ENCODE measurements at places on chromosomes 4 and X.
A peak's percentile ranks its signal among the peaks of the same experiment; 100 is the strongest.

- no peak for DNase-seq
These were observed 1566.9 kb downstream of the STIM2 start for GRCh38 chr4:28427306-28428085.

DNA sequence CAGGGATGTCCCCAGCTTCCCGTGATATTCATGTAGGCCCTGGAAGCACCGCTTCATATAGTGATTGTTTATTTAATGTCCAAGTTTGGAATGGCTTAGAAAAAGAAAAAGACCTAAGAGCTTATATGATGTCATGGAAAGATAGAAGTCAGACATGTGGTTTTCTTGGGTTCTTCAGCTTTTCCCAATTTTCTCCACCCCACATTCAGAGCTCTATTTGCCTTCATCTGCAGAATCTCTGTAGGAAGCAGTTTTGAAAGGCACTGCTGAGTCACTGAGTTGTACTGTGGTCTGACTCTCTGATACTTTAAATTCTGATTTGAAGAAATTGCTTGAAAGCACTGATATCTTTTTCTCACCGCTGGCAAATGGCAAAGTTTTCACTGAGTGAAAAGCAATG is 120.6 kb upstream of the EDNRA start:
- no peak for DNase-seq

DNA sequence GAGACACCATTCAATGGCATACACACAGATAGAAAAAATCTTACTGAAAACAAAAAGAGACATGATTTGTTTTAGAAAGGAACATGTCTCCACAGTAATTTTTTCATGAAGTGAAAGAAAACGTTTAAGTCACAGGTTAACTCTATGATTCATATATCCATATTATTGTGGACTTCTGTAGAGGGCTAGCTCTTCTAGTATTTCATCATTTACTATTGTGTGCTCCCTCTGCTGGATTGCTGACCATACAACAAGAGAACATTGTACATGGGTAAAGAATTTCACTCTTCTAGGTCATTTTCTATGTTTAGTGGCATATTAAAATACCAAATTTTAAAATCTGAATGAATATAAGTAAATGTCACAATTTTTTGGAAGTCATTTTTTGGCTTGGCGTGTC is 91.8 kb upstream of the POU3F4 start:
- no peak for DNase-seq

DNA sequence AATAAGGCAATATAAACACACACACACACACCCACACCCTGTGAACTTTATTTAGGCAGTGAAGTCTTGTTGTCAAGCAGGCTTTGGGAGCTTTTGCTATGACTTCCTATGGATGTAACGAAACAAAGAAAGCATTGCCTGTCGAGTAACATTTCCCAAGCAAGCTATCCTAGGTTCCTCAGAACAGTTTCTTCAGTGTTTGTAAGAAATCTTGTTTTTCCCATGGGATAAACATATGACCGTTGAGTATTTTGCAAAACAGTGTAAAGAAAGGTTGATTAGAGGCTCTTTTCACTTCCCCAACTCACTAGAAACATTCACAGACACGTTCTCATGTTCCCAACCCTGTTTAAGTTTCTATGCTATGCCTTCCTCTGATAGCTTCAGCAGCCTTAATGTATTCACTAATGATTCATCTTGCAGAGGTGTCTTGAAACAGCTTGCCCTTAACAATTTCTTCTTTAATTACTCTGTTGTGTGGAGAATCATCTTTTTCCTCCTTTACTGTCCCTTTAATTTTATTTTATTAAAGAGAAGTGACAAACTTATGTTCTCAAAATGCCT is 1947.1 kb upstream of the TENM3 start:
- DNase-seq: no peak

- DNase-seq: peak; percentile 33
These were observed at the start of gene FGFRL1 for GRCh38 chr4:1011022-1011665. Gene FGFRL1 (plus strand): TSS chr4:1011626. CDS start chr4:1012486, 860 bp downstream.

DNA sequence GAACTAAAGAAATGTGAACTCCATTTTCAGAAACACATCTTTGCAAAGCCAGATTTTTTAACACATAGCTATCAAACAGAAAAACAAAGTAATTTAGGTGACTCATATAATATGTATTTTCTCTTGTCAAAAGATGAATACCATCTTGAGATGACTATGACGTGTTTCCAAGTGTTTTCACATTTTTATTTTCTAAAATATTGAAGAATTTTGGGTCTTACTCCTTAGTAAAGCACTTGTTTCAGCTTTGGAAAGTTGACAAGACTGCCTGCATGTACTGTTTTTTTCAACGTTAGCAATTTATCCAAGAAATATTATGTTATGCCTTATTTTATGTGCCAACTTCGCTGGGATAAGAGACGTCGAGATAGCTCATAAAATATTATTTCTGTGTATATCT is 733.9 kb upstream of the EPHA5 start:
- DNase-seq: peak; percentile 13

DNA sequence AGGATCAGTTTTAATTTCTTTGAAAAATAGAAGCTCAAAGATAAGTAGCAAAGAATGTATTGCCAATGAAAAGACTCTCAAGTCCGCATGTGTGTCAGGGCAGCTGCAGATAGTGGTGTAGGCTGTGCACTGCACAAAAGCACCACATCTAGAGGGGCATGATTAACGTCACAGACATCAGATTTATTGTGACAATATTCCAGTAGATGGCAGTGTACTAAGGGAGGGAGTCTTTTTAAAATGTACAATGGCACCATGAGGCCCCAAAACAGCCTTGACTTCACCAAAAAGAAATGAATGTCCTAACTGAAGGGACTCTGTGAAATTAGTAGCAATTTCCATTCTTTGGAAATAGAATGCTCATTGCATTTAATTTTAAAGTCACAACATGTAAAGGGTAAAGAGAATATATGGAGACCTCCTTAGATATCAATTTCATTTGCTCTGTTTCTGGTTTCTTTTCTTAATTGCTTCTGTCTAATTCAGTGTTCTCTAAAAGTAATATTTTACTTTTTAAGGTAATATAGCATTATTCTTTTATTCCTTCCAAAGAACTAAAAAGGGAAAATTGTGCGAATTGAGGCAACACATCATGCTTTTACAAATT is 98.4 kb downstream of the ZNF827 start:
- DNase-seq: peak; percentile 17

DNA sequence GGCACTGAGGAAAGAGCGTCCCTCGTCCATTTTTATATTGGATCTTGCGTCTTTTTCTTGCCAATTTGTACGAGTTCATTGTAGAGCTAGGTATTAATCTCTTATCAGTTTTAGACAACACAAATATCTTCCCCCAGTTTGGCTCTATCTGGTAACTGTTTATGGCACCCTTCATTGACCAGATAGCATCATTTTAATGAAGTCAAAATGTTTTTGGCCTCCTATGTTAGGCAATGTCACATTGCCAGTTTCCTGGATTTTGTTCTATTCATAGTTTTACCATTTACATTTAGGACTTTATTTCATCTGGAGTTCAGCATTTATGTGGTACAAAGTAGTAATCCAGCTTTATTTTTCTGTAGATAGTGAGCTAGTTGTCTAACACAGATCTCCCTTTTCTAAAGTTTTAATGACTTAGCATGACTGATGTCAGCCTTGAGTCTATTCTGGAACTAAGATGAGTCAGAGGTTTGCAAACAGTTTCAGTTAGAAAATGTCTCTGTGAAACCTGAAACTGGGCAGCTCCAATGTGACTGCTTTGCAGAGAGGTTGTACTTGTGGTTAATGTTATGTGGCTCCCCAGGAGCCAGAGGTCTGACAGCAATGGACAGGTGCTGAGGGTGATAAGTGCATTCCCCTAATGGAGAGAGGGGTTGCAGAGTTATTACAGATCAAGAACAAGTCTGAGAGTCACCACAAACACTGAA is 5.3 kb upstream of the STBD1 start:
- peak; percentile 71 for DNase-seq

- DNase-seq: no peak
These were observed 211.0 kb downstream of the NWD2 start for GRCh38 chr4:37455301-37456131.

- no peak for DNase-seq
These were observed 344.0 kb downstream of the FAT4 start for GRCh38 chr4:125658773-125659172.

GRCh38 chr4:173211838-173212237 is 43.2 kb downstream of the GALNT7 start:
- peak; percentile 73 for DNase-seq

DNA sequence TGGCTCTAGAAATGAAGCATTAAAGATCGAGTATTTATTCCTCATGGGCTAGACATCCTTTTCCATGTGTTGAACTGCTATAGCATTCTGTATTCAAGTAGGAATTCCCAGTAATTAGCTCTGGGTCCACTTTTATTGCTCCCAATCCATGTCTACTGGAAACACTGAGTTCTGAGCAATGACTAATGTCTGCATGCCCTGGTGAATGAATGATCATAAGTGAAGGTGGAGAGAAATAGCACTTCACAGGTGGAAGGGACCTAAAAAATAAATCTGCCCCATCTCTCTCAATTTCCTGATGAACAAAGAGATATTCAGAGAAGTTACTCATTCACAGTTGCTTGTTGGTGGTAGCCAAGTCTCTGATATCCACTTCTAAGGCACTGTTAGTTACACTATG is 34.6 kb upstream of the CXCL8 start:
- no peak for DNase-seq

GRCh38 chrX:23012162-23012561 is 12.4 kb downstream of the DDX53 start:
- DNase-seq: no peak

DNA sequence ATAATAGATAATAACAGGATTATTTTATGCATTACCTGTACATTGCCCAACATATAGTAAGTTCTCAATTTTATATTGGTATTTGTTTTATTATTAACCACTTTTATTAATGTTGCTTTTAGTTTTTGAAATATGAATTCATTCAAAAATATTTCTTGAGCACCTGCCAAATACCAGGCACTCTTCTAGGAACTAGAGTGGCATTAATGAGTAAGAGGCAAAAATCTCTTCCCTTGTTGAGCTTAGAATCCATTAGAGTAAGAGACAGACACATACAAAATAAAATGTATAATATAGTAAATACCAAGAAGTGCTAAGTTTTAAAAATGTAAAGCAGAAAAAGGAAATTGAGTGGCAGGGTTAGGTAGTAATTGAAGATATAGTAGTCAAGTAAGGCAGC is 45.8 kb downstream of the TET2 start:
- DNase-seq: no peak

Data from foreskin keratinocyte (primary cell).